ENCODE measurements at places on chromosomes 11 and 22. TPM values are rescaled to one million over a fixed set of nuclear protein-coding genes. Genes with fewer than 3 reads are reported as not detected.

The C11orf21 gene
- total RNA-seq, result 47.1 TPM

The BARX2 gene
- not detected for total RNA-seq

The ASPHD2 gene
- total RNA-seq, result 0.19 TPM

The MPPED2 gene
- total RNA-seq, result 9.7 TPM

The RAG1 gene
- total RNA-seq, result 1.6 TPM

The APOA5 gene
- total RNA-seq, result not detected

GRCh38 chr11:120108785-120109168 is 29.1 kb downstream of the TRIM29 start:
- no peak for DNase-seq

DNA sequence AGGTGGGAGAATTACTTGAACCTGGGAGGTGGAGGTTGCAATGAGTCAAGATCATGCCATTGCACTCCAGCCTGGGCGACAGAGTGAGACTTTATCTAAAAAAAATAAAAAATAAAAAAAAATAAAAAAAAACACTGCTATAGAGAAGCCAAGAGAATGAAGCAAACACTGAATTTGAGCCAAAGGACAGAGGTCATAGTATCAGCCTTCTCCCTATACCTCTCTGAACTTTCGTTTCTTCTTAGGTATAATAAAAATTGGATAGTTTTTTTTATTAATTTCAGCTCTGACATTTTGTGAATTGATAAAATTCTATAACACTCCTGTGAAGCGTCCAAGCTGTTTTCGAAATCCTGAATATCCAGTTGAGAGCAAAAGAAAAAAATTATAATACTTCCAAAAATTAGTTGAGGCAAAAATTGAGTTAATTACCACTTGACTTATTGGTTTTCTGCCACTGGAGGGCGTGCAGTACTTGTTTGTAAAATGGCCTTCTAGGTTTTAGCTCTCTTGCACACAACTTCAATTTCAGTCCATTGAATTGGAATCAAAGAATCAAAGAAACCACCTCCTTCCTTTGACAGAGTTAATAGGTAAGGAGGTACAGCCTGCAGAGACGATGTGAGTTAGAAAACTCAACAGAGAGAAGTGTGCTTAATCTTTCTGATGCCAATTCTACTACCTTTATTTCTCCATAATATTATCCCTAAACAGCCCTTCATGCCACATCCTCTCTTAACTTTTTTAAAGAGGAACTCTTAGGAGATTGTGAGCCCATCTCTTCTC is 143.2 kb downstream of the BBOX1 start:
- DNase-seq, result no peak

DNA sequence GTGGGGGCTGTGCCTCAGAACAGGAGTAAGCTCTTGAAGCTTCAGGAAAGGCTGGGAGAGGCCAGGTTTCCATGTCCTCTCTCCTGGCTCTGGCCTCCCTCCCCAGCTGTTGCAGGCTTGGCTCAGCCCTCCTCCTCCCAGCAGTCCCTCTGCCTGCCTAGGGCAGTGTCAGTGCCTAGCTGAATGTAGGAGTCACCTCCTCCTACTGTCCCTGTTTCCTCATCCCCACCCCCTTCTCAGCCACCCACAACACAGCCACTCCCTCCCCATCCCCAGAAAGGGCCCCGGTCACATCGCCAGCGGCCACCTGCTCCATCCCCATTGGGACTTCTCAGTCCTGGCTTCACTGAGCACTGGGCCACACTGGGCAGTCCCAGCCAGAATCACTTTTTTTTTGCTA is 2.9 kb upstream of the FBLN1 start:
- DNase-seq, result peak; percentile 84

GRCh38 chr11:30006876-30007275 is 10.0 kb downstream of the KCNA4 start:
- no peak for DNase-seq

Data from Right ventricle myocardium inferior (tissue), 1 donor.